ENCODE measurements at places on chromosomes 12 and 14.

DNA sequence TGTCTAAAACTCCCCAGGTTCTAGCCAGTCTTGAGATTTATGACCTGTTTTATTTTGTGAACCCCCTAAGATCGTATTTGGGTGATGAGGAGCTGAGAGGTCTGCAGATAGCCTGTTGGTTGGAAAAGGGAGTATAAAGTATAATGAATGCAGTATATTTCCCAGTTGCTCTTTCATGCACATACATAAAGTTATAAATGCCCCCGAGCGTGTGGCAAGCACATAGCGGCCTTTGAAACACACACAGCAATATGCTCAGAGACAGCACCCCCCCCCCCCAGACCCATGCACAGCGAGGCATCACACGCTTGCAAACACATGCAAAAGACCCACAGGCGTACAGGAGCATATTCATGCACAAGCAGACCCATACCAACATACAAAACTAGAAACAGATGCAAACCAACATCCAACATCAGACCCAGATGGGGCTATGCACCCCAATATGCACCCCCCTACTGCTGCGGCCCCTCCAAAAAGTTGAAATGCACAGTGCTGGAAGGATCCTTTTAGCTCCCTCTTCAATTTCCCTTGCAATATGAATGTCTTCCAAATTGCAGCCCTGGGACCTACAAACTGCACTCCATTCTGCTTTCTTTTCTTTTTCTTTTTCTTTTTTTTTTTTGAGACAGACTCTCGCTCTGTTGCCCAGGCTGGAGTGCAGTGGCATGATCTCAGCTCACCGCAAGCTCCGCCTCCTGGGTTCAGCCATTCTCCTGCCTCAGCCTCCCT lies 82.2 kb upstream of the TBX3 start:
- DNase-seq = no peak

DNA sequence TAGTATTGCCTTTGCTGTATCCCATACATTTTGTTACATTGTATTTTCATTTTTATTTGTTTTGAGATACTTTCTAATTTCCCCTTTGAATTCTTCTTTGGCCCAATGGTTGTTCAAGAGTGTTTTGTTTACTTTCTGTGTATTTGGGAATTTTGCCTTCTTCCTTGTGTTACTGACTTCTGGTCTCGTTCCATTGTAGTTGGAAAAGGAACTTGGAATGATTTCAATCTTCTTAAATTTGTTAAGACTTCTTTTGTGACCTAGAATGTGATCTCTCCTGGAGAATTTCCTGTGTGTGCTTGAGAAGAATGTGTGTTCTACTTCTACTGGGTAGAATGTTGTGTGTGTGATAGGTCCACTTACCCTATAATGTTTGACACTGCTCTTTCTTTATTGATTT lies 304.4 kb upstream of the RTL1 start:
- DNase-seq = no peak

GRCh38 chr12:1322821-1323220 lies 271.6 kb downstream of the FBXL14 start:
- DNase-seq = no peak

- peak; percentile 88 for DNase-seq
Observed at GRCh38 chr14:60091550-60092525, at the start of gene PCNX4. PCNX4 (plus strand) TSS chr14:60091923; CDS start chr14:60107639, 15,716 bp downstream.

- DNase-seq = no peak
Observed at GRCh38 chr12:109961612-109962011, 34.6 kb downstream of the GIT2 start.

DNA sequence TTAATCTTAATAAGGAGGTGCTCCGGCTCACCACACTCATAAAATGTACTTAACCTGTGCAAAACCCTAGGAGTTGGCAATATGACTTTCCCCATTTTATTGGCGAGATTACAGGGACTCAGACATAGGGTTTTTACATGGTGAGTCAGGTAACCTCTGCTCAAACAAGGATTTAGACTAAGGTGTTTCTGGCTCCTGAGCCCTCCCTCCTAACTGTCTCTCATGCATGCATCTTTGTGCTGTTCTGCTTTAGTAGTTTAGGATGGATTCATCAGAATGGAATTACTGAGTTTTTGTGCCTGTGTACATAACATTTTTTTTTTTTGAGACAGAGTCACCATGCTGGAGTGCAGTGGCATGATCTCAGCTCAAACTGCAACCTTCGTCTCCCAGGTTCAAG lies 993.3 kb upstream of the TMEM132C start:
- no peak for DNase-seq

DNA sequence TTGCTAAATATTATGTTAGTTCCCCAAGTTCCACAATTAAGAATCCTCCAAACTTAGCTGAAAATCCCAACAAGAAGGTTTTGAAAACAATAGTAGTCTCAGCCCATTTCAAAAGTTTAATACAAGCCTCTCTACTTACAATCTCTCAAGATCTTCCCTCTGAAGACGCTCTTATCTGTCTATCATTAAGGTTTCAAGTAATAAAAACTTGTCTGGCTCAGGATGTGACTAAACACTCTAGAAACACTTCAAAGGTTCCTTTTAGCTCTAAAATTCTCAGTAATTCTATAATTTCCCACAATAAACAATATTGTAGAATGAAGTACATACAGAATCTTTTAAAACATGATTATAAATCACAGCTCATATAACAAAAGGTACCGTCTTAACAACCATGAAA lies 16.3 kb downstream of the YAF2 start:
- DNase-seq = no peak

DNA sequence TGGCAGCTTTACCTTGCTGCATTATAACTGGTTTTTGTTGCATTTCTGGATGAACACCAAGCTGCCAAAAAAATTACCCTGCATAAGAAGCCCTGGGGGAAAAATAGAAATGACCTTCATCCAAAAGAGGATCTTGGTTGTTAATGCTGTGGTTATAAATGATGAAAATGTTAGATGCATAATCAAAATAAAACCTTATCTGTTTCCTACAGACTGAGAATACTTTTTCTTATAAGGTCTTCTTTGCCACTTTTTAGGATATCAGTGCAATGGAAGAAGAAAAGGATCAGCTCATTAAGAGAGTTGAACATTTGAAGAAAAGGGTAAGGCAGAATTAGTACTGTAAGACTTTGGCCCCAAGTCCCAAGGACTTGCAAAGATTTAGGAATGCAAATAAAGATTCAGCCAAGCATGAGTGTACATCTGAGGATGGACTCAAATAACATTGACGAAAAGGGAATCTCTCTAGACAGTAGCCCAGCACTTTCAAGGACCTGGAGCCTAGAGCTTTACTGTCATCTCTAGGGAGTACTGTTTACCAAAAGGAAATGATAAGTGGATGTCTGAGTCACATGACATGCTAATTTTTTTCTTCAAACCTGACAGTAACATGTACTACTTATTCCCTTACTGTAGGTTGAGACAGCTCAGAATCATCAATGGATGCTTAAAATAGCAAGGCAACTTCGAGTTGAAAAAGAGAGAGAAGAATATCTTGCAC lies 10.7 kb downstream of the IFT81 start:
- DNase-seq = no peak
